Stimulated activated CD8-positive, alpha-beta memory T cell treated with anti-CD3 and anti-CD28 coated beads, Interleukin-7, amount 100 ng/mL, for 4 hours (primary cell): ENCODE measurements at places on chromosomes 13 and 19.
A peak's percentile ranks its signal among the peaks of the same experiment; 100 is the strongest.

DNA sequence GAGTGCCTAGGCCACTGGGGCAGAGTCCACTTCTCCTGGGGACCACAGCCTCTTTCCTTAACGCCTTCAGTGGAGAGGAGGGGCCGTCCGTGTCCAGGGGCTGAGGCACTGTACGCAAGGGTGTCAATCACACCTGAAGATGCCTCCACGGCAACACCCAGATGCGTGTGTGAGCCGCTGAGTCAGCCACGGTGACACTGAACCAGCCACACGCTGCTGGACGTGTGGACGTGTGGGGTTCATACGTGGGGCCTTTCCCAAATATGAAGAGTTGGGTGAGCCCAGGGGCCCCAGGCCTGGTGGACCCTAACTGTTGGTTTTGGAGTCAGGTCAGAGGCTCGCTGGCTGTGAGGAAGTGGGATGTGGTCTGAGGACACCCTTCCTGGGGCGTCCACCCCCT lies 51.6 kb downstream of the TMEM255B start:
- DNase-seq: no peak

GRCh38 chr19:49676136-49676783 lies 811 bp upstream of the PRMT1 start:
- peak; percentile 36 for DNase-seq

GRCh38 chr19:35909684-35910035 lies 1.6 kb upstream of the TYROBP start:
- no peak for DNase-seq

DNA sequence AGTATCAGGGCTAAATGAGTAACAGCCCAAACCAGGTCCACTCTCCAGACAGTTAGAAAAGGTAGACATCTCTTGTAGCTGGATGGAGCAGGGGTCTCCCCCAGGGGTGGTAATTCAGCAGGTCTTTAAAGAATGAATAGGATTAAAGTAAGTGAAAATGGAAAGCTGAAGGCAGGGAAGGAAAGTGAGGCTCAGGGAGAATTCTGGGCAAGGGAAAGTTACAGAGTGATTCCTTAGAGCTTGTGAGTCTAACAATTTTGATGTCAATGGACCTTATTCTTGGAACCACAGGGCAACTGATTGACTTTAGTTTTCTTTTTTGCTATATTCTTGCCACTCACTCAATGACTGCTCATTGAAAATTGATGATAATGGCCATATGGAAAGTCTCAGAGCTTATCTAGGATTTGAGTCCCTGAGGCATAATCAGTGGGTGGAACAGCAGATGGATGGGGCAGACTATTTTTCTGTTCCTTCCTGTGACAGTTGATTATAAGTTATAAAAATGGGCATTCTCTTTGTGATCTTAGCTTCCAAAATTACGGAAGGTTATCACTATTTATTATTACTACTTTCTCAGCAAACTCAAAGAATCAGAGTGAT lies 76.9 kb downstream of the LRCH1 start:
- DNase-seq: no peak

- DNase-seq: peak; percentile 31
These were observed 157.2 kb downstream of the TM9SF2 start for GRCh38 chr13:99658261-99658991.

DNA sequence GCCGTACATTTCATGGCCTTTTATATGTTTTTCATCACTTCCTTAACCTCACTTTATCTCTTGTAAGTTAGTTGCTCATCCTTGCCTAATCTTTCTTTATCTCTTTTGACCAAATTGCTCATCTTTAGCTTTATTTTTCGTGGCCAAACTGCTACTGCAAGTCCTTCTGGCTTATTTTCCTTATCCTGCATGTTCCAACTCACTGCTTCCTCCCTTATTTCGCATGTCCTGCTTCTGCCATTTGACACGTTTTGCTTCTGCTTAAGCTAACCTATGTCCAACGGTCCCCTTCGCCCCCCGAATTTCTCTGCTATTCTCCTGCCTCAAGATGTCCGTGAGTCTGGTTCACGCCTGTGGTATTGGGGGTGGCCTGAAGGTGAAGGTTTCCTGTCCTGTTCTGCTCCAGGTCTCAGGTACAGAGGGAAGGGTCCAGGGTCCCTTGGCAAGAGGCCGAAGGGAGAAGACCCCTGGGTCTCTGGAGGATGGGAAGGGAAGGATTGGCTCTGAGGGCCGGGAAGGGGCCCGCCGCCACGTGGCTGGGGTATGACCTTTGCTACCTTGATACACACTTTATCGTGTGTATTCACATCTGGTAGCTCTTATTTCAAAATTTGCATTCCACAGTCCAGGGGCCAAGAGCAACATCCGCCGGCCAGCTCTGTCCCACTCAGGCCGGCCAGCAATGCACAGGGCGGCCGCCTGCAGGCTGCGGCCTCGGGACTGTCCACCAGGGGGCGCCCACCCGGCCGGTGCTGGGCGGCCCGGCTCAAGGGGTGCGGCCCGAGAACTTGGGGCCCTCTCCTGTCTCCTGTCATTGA lies 2.9 kb upstream of the C19orf85 start:
- DNase-seq: peak; percentile 40

GRCh38 chr13:28657784-28658538 lies 969 bp upstream of the POMP start:
- no peak for DNase-seq

DNA sequence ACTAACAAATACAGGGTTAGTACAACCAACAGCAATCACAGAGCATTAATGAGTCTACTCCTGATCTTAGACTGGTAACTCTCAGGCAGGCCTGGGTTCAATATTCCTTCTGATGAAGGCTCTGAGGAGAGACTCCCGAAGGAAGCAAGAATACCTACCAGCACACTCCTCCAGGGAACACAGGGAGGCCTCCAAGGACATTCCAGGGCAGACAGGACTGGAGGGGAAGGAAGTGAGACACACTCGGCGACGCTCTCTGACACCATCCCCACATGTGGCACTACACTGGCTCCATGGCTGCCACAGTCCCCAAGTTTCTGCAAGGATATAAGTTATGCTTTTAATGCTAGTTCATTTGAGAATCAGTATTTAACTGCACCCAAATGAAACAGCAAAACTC lies 20.1 kb downstream of the THSD1 start:
- DNase-seq: no peak

- DNase-seq: no peak
These were observed 934.5 kb upstream of the MIR17HG start for GRCh38 chr13:90412980-90413379.

- DNase-seq: no peak
These were observed 33.5 kb downstream of the SLC25A30 start for GRCh38 chr13:45384474-45385174.

- DNase-seq: no peak
These were observed 140.0 kb downstream of the SIPA1L3 start for GRCh38 chr19:38047049-38047438.

DNA sequence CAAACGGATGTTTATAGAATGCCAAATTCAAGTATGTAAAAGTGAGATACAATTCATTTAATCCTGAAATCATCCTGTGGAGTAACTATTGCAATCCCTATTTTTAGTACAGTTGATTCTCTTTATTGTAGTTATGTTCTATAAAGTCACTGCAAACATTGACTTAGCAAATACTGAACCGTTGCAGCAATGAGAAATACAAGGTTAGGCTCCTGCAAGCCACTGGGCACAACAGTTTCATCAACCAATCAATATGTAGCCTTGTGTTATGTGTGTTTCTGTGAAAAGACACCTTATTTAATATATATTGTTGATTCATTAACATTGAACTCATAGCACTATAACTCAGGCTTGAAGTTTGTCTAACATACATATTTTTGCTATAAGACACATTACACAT lies 174.4 kb downstream of the DCT start:
- no peak for DNase-seq

DNA sequence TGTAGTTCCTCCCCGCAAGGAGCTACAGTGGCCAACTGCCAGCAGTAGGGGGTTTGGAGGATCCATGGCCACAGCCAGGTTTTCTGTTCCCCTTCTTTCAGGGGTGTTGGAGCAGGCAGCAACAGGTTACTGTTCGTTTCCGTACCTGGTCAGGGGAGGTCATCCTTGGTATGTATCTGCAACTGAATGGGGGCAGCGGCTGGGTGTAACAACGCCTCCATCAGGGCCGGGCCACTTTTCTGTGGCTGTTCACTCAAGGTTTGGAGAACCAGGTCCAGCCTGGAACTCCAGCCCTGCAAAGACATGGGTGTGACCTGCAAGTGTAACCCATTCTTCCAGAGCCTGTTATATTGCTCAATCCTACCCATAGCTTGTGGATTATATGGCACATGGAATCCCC lies 732.3 kb upstream of the MIR17HG start:
- no peak for DNase-seq

GRCh38 chr19:23095418-23095817 lies 21.4 kb upstream of the ZNF730 start:
- DNase-seq: no peak

- DNase-seq: no peak
These were observed 27.7 kb downstream of the CCDC8 start for GRCh38 chr19:46385636-46386035.

DNA sequence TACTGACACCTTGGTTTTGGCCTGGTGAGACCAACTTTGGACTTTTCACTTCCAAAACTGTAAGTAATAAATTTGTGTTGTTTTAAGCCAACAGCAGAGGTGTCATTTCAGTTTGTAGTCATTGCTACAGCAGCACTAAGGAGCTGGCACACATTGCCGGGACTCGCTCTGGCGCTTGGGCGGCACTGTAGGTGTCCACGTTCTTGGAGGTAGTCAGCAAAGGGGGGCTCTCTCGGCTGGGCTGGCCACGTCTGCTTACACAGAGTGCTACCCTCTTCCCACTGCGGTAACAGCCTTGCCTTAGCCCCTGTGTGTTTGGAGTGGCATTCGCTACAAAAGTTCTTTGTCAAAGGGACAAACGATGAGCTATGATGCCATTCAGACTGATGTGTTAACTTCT lies 44.7 kb downstream of the HTR2A start:
- DNase-seq: no peak

DNA sequence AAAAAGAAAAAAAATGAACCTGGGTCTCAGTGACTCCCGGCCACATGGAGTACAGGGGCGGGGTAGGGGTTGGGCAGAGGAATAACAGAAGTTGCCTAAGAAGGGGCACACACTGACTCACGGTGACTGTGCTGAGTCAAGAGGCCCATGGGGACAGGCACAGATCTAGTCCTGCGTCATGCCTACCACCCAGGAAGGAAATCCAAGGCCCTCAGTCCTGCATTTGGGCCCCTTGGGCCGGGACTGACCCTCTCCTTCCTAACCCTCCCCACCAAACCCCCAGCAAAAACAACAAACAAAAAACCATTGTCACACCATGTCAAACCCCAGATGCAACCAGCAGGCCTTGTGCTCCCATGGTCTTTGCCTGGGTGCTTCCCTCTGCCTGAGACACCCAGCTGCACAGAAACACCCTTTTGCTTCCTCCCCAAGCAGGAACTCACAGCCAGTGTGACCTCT lies 9.6 kb upstream of the NOTCH3 start:
- no peak for DNase-seq

DNA sequence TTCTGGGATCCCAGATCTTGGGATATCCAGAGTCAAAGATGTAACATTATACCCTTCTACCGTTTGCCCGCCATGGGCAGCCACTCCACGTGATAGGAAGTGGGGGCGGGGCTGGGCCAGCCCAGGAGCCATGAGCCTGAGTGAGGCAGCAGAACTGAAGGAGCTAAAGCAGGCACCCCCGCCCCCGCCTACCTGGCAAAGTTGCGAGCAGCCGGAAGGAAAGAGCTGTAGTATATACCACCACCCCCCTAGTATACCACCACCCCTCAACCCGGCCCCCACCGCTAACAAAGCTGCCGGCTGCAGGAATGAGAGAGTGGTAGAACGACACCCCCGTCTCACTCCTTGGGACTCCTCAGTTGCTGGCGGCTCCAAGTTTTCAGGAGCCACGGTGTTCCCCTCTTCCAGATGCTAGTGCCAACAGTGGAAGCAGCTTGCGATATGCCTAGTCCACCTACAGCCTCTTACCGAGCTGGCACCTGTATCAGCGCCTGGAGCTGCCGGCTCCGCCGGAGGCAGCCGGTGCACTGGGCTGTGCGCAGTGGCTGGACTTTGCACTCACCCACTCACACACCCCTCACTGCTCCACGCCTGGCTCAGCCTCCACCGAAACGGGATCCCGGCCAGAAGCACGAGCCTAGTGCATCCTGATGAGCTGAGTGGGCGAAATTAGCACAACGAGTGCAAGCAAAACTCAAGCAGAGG lies 230.7 kb upstream of the PRR20A start:
- no peak for DNase-seq

GRCh38 chr19:14006766-14007562 lies 844 bp upstream of the RFX1 start:
- DNase-seq: no peak

GRCh38 chr19:48715681-48716171 lies 3.8 kb downstream of the MAMSTR start:
- no peak for DNase-seq

DNA sequence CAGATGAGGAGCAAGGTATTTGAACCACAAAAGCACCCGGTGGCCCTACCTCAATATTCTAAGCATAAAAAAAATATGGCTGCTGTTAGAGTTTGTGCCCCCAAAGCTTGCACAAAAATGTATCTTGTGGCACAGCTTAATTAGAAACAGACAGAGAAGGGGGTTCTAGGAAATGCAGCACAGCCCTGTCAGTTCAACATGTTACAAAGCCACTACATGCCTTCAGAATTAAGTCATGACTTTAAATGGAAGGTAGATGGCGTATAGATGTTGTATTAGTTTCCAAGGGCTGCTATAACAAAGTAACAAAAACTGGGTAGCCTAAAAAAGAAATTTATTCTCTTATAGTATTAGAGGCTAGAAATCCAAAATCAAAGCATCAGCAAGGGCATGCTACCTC lies 703.8 kb downstream of the DIAPH3 start:
- DNase-seq: no peak

DNA sequence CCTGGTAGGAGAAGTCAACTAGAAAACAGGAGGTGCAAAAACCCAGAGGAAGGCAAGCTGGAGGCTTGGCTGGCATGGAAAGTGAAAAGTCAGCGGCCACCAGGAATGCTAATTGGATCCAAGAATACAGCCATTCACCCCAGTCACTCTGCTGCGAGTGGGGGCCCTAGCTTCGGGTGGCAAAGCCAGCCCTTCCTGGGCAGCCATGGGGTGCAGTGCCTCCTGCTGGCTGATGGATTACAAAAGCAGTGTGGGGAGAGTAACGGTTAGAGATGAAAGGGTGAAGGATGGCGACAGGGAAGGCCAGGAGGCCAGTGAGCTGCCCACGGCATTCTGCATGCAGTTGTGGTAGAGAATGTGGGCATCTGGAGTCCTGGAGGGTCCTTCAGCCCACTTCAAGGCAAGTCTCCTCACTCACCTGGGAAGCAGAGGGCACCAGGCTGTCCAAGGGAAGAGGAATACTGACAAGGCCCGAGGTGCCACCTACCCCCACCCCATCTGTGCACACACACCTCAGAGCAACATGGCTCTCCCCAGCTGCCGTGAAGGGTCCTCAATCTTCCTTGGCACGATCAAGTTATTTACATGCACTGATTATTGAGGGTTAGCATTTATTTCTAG lies 20.3 kb upstream of the EPHX3 start:
- DNase-seq: no peak

- no peak for DNase-seq
These were observed 137.8 kb upstream of the TSC22D1 start for GRCh38 chr13:44713788-44714469.

- DNase-seq: no peak
These were observed 19.5 kb downstream of the CHST8 start for GRCh38 chr19:33641261-33641660.

- DNase-seq: peak; percentile 21
These were observed 1.1 kb upstream of the ZNF581 start for GRCh38 chr19:55642153-55643002.

GRCh38 chr13:36903925-36904595 lies 16.0 kb downstream of the SMAD9 start:
- DNase-seq: no peak

- DNase-seq: no peak
These were observed 14.5 kb upstream of the DOCK9 start for GRCh38 chr13:98992355-98992754.
